Endothelial cell of umbilical vein (primary cell): ENCODE measurements at places on chromosomes 5 and 9. TPM values are rescaled to one million over a fixed set of nuclear protein-coding genes. Genes with fewer than 3 reads are reported as not detected.

Gene CAMLG
- 32.9 and 33.3 TPM in 2 replicates for total RNA-seq

Gene NUTM2F
- total RNA-seq: not detected in 2 replicates

Gene CDH6
- total RNA-seq: 0.35 TPM in 1 of 2 replicates, not detected in the other

Gene ADGRD2
- total RNA-seq: not detected in 2 replicates

Gene CCT5
- total RNA-seq: 323 and 343 TPM in 2 replicates

Gene SPINK6
- not detected in 2 replicates for total RNA-seq

Gene LCN15
- total RNA-seq: not detected in 2 replicates

Gene CDH9
- total RNA-seq: not detected in 2 replicates

Gene ACSL6
- not detected in 2 replicates for total RNA-seq
